Activated CD4-positive, alpha-beta T cell treated with anti-CD3 and anti-CD28 coated beads, Interleukin-2, Interleukin-4, amounts not matched to agents 100 ng/mL and 50 ng/mL, durations not matched to agents 16 hours and 8 hours (primary cell): ENCODE measurements at places on chromosomes 7 and 10.

- DNase-seq, result no peak
These were observed 23.1 kb downstream of the AGAP3 start for GRCh38 chr7:151109094-151110048.

DNA sequence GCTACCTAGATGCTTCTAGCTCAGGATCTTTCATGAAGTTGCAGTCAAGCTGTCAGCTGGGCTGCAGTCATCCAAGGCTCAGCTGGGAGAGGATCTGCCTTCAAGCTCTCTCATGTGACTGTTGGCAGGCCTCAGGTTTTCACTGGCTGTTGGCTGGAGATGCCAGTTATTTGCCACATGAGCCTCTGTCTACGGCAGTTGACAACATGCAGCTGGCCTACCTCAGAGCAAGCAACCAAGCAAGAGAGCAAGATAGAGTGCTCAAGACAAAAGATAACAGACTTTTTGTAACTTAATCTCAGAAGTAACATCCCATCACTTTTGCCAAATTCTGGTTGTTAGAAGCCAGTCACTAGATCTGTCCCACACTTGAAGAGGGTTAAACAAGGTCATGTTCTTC lies 125.8 kb downstream of the TPST1 start:
- DNase-seq, result no peak

GRCh38 chr7:158759245-158759614 lies 54.6 kb upstream of the NCAPG2 start:
- no peak for DNase-seq

- DNase-seq, result no peak
These were observed 19.7 kb downstream of the CLRN3 start for GRCh38 chr10:127872871-127873600.

DNA sequence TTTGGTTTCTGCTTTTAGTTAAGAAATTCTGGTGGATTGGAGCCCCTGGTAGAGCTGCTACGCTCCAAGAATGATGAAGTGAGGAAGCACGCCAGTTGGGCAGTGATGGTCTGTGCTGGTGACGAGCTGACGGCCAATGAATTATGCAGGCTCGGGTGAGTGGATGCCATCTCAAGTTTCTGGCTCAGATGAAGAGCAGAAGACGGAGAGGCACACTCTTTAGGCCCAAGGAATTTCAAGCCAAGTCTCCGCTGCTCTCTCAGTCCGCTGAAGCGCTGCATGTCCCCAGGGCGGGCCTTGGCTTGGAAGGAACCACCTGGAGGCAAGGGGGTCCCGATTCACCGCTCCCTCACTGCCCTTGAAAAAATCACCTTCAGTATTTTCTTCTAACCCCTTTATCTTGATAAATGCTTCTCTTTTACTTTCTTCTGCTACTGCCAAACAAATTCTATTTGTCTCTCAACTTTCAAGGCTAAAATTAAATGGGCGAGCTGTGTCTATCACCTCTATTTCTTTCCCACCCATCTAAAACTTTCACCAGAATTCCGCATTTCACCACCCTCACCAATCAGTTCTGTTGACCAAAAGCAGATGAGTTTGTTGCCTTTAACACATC lies 74.2 kb downstream of the ARMC3 start:
- DNase-seq, result no peak

DNA sequence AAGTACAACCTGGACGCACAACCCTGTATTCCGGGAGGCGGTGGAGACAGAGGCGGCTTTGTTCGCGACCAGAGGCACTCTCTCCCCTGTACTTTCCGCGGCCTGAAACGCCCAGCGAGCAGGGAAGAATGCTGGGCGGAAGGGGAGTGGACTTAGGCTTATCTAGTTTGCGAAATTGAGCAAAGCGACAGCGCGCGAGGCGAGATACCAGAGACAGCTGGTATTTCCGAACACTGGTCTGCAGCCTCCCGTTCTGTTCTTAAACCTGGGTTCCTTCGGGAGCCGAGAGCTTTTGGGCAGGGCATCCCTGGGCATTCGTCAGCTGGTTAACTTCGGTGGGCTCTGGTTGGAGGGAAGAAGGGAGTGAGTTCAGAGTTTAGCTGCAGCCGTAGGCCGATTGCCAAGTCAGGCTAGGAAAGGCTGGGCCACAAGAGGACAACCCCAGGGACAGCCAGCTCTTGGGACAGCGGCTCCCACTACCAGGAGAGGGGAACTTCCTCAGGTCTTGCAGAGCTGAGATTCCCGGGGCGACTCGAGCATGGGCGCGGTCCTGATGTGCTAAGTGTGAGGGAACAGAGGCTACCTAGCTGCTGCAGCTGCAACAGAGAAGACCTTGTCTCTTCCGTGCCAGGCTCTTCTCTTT lies 3.9 kb downstream of the HMX3 start:
- DNase-seq, result no peak

GRCh38 chr10:28906934-28907333 lies 229.6 kb downstream of the BAMBI start:
- DNase-seq, result no peak

- no peak for DNase-seq
These were observed 296.8 kb upstream of the MKI67 start for GRCh38 chr10:128422999-128423398.

DNA sequence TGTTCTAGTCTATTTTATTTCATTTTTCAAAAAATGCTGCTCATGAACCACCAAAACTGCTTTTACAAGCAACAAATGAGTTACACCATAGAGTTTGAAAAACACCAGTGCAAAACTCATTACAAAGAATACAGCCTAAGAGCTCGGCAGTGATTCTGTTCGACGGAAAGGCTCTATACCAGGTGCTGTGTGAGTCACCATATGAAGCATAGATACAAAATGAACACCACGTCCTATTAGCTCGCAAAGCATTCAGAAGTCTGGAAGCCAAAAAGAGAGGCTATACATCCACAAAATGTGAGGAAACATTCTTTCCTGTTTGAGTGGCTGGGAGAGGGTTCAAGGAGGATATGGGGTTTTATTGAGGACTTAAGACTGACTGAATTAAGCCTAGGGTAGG lies 136.1 kb downstream of the ATE1 start:
- DNase-seq, result no peak

DNA sequence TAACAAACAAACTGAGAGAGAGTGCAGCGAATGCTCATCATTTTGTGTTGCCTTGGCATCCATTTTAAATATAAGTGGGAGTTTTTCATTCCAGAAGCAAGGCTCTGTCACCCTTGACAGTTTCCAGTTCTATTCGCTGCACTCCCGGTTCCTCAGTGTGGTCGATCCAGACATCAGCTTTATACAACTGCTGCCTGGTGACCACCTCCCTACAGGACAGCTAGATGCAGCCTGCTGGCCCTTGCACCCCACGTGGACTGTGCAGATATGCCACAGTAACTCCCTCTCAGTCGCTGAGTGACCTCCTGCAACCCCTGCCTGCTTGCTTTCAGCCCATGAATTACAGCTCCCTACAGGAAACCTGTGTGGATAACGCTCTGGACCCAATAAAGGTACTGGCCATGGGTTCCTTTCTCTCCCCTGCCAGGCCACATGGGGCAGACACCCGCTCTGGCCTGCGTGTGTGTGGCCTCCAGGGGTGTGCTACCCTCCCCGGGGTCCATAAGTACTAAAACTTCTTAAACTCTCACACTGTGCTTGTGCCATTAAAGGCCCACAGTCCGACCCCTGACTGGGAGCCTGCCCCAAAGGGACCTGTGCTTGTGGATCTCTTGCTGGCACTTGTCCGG lies 23.6 kb downstream of the BEND7 start:
- DNase-seq, result no peak

GRCh38 chr7:35570937-35571336 lies 124.0 kb downstream of the HERPUD2 start:
- DNase-seq, result no peak

DNA sequence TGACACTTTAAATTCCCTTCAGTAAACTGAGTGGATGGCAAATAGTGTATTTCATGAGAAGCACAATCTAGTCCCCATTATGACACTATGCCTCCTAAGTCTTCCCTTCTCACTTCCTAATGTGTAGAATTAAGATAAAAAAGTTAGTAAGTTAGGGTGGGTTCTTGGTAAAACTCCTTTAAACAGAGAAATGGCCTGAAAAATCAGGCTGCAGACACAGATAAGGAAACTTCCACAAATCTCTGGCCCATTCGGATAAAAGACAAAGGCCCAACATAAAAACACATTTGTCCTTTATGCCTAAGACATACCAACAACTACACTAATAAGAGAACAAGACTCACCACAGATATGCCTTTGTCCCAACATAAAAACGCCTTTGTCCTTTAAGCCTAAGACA lies 21.5 kb downstream of the AKR1C8 start:
- DNase-seq, result no peak

DNA sequence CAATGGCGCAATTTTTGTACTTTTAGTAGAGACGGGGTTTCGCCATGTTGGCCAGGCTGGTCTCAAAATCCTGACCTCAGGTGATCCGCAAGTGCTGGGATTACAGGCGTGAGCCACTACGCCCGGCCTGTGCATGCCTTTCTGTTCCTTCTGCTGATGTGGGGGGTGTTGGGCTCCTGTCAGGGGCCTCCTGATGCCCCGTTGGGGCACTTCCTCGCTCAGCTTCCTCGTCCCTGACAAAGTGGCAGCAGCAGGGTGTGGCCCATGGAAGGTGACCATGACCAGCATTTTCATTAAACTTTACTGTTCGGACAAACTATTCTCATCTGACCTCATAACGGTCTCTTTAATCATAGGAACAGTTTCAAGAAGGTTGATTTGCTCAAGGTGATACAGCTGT lies 69.4 kb downstream of the TBXAS1 start:
- DNase-seq, result no peak

GRCh38 chr7:28246921-28247461 lies 66.4 kb upstream of the JAZF1 start:
- DNase-seq, result no peak

DNA sequence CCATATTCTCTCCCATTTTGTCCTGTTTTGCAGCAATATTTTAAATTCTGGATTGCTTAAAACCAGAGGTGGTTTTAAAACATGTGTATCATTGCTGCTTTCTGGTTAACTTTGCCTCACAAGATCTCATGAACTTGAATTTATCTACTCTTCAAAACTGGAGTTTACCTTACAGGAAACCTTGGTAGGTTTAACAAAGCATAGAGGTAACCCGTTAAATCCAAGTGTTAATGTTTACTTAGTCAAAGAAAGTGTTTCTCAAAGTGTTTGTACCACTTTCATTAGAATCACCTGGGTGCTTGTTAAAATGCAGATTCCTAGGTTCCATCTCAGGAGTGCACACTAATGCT lies 44.0 kb upstream of the VDAC2 start:
- no peak for DNase-seq

DNA sequence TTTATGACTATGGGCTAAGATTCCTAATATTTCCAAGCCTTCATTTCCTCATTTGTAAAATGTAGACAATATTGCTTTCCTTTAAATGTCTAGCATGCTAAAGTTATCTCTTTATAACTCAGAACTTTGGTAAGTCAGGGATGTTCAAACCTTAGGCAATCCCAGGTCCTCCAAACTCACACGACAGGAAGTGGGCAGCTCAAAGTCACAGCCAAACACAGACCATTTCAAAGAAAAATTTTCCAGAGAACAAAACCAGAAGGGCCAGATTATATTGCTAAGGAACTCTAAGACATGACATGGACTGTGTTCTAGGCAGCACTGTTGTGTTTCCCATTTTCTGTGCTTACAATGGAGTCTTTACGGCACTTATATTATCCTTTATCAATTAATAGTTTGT lies 87.8 kb upstream of the DYNC1I1 start:
- DNase-seq, result no peak

- no peak for DNase-seq
These were observed 12.9 kb downstream of the TECTB start for GRCh38 chr10:112295853-112296830.

DNA sequence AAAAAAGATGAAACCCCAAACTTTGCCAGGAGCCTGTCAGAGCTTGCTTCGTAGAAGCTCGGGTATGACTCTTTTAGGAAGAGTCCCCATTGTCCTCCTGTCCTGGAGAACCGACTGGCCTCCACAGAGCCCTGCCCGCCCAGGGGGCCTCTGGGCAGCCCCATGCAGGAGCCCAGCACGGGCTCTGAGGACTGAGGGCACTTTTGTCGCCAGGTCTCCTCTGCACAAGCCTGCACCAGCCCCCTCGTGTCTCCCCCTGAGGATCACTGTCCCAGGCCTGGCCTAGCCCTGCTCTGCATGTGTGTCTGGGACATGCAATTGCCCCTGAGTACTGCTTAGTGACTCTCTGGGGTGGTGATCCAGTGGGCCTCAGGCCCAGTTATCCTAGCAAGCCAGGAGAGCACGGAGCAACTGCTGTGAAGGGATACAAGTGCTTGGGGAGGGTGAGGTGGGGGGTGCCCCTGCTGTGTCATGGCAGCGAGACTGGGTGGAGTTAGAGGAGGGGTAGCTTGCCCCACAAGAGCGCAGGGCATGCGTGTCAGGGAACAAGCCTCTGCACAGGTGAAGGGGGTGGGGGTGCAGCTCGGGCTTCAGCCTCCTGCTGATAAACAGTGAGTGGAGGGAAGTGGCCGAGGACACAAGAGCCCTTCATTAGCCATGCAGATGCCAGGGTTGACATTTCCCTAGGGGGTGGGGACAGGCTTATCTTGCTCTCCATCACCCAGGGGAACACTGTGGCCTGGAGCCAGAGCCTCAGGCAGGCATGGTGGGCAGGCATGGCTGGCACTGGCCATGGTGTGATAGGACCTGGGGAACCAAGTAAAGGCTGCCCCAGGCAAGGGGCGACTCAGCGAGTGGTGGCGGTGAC lies 143.4 kb downstream of the C10orf105 start:
- no peak for DNase-seq

GRCh38 chr10:113037218-113037617 lies 87.2 kb downstream of the TCF7L2 start:
- no peak for DNase-seq

DNA sequence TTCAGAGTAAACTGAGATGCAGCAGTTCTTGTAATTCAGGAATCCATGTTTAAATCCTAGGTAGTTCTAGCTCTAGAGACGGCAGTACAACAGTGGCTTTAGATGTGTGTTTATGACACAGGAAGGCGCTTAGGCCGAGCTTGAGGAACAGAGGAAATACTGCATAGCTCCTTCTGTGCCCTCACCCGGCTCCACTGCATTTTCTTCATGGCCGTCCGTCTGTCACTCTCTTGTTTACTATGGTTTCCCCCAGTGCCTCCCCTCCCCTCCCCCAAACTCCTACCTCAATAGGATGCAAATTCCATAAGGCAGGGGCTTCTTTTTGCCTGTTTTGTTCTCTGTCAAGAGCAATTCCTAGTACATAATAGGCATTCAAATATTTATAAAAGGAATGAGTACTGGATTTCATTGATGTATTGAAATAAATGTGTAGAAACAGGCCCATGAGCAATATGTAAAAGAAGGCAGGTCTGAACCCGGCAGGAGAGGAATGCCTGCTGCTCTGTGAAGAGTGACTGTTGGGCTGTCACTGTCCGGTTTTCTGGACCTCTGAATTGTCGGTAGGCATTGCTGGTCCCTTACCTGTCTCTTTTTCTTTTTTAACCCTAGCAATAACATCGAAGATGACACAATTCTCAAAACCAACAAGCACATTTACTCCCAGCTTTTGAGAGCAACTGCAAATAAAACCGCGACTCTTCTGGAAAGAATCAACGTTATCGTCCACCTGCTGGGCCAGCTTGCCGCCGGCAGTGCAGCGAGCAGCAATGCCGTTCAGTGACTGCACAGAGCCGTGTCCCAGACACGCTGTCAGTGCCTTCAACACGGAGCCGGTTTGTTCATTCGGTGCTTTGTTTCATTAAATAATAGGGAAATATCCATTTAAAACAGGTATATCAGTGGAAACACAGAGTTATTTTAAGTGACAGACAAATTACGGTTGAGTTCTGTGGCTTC lies 12.7 kb downstream of the MMP21 start:
- DNase-seq, result no peak
